ENCODE measurements at places on chromosomes 13 and 19.

- DNase-seq = peak; percentile 61
Measured at GRCh38 chr19:35879770-35880317, 11.5 kb downstream of the APLP1 start.

DNA sequence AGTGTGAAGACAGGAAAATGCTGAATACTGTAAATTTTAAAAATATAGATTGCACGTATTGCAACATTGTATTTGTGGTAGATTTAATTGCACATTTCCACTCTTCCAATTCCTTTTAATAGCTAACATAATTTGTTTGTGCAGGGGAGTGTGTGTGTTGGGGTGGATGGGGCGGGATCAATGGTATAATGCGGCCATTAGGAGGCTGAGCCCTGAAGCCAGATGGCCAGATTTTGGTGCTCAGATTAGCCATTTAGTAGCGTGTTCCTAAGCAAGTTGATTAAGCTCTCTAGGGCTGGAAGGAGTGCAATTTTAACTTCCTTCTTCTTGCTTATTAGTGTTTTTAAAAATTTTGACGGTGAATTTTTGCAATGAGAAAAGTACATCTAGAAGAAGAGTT is 5.8 kb downstream of the OXGR1 start:
- no peak for DNase-seq

DNA sequence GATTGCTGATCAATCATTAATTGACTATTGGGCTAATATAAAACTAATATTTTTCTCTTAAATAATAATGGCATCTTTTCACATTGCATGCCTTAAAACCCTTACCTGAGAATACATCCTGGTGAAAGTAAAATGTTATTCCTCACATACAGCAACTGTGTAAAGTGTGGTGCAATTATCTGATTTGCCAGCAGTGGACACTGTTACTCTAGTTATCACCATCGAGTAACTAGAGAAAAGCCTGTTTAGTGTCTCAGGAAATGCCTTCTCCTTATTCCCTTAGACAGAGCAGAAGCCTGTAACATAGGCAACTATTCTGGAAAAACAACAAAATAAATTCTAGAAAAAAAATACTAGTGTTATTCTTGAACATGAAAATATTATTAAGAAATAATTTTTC is 459.8 kb downstream of the FGF14 start:
- no peak for DNase-seq

DNA sequence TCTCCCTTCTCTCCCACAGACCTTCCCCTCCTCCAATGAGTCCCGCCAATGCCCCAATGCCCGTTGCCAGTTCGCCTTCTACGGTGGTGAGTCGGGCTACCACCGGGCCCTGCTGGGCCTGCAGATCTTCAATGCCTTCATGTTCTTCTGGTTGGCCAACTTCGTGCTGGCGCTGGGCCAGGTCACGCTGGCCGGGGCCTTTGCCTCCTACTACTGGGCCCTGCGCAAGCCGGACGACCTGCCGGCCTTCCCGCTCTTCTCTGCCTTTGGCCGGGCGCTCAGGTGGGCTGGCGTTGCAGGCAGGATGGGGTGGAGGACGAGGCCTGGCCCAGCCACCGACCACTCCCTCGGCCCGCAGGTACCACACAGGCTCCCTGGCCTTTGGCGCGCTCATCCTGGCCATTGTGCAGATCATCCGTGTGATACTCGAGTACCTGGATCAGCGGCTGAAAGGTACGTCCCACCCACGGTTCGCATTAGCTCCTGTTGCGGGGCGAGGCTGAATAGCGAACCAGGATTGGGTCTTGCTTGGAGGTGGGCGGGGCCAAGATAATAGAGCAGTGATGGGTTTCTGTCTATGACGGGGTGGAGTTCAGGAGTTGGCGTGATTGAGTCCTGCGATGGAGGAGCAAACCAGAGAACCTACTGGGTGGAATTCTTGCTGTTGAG is 11.1 kb downstream of the SLC44A2 start:
- no peak for DNase-seq

- DNase-seq = no peak
Measured at GRCh38 chr19:53907193-53907581, 1.9 kb upstream of the CACNG7 start.

GRCh38 chr13:32824675-32825074 is 191.5 kb upstream of the KL start:
- DNase-seq = no peak

GRCh38 chr19:12035220-12036172 is at the start of gene ZNF433:
ZNF433 (minus strand) TSS chr19:12035679; CDS start chr19:12035539, 140 bp downstream.
- DNase-seq = peak; percentile 80

DNA sequence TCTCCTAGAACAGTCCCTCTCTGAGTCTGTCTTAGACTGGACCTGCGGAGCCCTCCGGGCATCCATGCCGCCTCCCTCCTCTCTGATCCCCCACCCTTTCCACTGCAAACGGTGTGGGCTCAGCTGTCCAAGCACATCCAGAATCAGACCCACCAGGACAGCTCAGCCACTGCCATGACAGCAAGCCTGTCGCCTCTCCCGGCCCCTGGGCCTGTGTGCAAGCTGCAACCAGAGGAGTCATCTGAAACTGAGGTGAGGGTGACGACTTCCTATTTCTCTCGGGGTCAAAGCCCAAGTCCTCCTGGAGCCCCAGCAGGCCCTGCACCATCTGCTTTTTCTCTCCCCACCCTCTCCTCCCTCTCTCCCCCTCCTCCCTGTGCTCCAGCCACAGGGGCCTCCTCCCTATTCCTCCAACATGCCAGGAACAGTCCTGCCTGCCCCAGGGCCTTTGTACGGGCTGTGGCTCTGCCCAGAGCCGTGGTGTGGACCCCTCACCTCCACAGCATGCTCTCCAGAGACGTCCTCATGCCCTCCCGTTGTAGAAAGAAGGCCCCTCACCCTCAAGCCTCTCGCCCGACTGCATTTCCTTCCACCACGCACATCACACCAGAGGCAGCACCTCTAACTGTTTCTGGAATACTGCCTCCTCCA is 23.5 kb upstream of the MYDGF start:
- DNase-seq = no peak

- no peak for DNase-seq
Measured at GRCh38 chr13:59680429-59681024, 483.2 kb downstream of the DIAPH3 start.

DNA sequence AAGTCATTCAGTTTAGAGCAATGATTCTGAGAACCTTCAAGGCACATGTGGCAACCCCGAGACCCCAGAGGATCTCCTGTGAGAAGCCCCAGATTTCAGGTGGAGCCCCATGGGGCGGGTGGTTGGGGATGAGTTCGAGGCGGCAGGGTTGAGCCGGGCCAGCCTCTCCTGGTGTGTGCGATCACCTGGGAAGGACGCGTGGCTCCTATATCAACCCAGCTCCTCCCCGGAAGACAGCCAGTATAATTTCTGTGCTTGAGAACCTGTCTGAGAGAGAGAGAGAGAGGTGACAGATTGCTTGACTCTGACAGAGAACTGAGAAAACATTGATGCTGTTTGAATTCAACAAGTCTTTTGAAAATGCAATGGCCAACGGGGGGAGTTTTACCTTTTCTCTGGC is 89.0 kb downstream of the TEX29 start:
- no peak for DNase-seq

GRCh38 chr19:40806423-40807146 is 7.6 kb downstream of the EGLN2 start:
- peak; percentile 53 for DNase-seq

- DNase-seq = no peak
Measured at GRCh38 chr13:114155320-114155719, 22.9 kb upstream of the RASA3 start.

- DNase-seq = no peak
Measured at GRCh38 chr13:114096031-114096485, 36.4 kb downstream of the RASA3 start.

DNA sequence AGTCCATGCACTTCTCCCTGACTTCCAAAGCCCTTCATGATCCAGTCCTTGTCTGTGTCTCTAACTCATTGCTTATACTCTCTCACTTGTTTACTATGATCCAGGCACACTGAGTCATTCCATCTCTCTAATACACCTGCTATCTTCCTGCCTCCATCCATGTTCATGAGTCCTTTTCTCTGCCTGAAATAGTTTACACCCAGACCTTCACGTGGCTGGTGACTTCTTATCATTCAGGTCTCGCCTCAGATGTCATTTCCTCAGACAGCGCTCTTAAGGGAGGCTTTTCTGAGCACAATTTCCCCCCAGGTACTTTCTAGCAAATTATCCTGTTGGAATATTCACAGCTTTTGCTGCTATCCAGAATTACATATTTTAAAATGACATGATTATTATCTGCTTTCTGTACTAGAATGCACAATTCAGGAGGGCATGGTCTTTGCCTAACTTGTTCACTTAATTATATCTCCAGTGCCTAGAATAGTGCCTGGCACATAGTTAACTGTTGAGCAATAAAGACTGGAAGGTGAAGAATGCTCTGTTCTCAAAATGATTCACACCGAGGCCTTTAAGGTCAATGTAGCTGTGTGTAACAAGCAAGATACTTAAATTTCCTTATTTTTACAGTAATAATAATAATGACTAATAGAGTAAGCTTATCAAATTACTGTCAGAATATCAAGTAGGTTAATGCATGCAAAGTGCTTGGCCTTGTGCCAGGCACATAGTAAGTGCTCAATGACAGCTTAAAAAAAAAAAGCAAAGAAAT is 183.7 kb upstream of the SPRY2 start:
- no peak for DNase-seq

DNA sequence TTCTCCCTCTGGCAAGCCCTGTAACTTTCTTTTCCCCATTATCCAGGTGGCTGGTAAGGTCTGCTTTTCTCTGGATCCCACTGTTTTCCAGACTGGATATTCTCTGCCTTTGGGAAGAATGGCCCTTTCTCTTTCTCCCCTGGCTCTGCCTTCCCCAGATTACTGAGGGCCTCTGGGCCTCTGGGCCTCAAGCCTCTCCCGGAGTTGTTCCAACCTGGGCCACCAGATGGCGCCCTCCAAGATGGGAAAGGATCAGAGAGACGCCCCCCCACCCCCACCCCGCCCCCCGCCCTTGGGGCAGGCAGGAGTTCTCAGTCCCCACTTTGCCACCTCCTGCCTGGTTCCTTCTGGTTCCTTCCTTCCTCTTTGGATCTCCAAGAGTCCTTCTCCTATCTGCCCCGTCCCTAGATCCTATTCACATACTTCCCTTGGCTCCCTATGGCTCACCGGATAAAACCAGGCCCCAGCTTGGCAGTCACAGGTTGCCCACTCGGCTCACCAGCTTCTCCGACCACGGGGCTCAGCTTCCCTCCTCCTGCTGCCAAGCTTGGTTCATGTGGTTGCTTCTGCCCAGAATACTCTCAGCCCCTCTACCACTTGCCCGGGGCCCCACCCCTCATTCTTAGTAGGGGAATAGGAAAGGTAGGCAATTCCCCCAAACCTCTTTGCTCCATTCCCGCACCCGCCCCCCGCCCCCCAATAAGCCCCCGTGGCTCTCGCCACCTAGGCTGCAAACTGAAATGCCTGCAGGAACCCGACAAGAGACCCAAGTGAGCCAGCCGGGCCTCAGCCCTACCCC is 13.1 kb downstream of the EPS8L1 start:
- DNase-seq = peak; percentile 56

DNA sequence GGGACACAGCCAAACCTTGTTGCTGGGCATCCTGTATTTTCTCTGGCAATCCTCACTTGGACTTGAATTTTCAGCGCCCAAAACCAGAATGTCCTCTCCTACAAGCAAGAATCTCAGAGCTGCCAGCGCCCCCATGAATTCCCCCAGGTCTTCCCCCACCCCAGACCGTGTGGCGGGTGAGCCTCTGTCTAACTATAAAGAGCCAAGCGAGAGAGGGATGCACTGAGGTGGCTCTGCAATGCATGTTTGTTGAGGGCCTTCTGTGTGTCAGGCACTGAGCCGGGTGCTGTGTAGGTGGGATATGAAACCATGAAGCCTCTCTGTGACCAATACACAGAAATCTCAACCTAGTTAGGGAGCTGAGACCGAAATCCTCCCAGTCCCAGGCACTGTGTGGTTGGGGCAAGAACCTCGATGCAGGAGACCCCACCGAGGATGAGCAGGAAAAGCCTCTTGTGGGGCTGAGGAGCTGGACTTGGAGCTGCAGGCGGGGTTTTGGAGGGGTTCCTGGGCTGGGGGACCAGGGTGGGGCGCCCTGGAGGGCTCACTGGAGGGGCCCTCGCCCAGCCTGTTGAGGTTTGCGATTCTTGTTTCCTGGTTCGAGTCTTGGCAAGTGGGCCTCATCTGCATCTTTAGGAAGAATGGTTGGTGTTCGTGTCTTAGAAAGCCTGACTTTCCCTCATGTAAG is 12.4 kb upstream of the PROZ start:
- DNase-seq = no peak

DNA sequence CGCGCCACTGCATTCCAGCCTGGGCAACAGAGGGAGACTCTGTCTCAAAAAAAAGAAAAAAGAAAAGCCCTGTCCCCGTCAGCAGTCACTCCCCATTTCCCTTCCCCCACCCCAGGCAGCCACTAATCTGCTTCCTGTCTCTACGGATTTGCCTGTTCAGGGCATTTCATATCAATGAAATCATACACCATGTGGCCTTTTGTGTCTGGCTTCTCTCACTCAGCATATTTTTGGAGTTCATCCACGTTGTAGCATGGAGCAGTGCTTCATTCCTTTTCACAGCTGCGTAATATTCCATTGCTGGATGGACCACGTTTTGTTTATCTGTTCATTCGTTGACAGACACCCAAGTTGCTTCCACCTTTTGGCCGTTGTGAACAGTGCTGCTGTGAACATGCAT is 36.1 kb upstream of the KLF2 start:
- DNase-seq = no peak

DNA sequence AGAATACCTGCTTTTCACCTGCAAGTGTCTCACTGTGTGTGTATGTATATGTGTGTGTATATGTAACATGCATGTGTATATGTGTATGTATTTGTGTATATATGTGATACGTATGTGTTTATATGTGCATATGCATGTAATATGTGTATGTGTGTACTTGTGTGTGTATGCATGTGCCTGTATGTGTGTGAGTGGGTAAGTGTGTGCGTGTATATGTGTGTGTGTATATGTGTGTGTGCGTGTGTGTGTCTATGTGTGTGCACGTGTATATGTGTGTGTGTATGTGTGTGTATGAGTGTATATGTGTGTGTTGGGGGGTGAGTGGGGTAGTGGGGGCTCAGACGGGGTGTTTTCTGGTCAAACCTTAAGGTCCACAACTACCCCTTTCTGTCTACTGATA is 192.6 kb upstream of the KL start:
- DNase-seq = no peak

DNA sequence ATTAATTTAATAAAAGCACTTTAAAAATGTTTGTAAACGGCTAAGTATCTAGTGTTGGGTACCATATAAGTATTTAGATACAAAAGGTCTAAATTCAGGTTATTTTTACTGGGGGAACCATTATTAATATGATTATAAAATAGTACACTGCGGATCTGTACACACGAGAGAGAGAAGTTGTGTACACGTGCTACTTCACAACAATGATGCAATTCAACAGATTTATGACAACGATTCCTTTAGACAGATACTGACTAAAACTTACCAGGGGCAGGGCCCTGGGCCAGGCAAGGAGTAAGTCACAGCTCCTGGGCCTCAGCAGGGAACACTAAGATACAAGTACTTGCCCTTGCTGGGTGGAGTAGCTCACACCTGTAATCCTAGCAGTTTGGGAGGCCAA is 29.1 kb upstream of the TPTE2 start:
- DNase-seq = no peak

- DNase-seq = no peak
Measured at GRCh38 chr13:33493672-33494365, 208.3 kb upstream of the STARD13 start.

GRCh38 chr13:81140675-81141074 is 799.7 kb upstream of the SPRY2 start:
- no peak for DNase-seq
